Breast epithelium (tissue), 4 donors: ENCODE measurements at places on chromosomes 16 and 17. TPM values are rescaled to one million over a fixed set of nuclear protein-coding genes. Genes with fewer than 3 reads are reported as not detected.

The PGS1 gene
- 50.2 TPM for total RNA-seq

The SLC38A8 gene
- not detected for total RNA-seq

DNA sequence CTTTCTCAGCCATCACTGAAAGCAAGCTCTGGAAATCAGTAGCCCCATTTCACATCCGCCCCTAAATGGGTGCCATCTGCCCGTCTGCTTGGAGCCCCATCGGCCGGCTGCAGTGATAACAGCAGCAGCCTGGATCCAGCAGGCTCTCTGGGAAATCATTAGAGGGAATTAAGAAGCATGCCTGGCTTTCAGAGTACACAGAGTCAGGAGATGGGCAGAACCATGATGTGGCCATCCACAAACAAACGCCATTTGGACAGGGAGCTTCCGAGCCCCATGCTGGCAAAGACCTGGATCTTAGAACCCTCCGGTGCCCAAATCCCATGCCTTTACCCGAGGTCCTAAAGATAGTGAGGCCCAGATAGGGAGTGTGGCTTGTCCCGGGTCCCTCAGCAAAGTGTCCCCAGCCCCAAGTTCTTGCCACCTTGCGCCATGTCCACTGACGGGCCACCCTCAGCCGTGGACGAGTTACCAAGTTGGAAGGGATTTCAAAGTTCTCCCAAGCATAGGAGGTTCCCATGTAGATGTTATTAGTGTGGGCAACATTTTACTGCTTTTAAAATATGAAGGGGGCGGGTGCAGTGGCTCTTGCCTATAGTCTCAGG is 1.0 kb upstream of the LITAF start:
- no peak for DNase-seq

DNA sequence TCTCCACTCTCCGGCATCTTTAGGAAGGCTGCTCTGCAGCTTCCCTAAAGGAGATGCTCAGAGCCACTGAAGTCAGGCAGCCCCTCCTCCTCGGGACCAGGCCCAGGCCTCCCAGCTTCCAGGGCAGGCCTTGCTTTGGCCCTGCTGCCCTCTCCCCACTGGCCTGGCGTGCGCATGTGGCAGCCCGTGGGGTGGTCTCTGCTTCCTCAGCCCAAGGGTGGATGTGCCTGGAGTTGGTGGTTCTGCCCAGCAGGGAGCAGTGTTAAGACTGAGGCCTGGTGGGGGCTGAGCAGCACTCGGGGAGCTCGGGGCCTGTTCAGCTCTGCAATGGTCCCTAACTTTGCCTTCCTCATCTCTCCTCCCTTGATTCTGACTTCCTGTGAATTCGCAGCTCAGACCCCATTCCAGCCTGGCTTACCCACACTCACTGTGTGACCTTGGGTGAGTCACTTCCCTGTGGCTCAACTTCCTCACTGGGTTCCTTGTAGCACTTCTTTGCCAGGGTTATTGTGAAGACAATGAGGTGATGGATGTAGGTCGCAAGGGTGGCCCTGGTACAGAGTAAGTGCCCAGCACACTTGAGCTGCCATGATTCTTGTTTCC is 63.2 kb downstream of the NKD1 start:
- DNase-seq, result no peak

The CCL8 gene
- total RNA-seq, result 2.6 TPM

GRCh38 chr17:52297230-52298010 is 138.9 kb upstream of the CA10 start:
- DNase-seq, result no peak

The RPTOR gene
- 23.6 TPM for total RNA-seq

DNA sequence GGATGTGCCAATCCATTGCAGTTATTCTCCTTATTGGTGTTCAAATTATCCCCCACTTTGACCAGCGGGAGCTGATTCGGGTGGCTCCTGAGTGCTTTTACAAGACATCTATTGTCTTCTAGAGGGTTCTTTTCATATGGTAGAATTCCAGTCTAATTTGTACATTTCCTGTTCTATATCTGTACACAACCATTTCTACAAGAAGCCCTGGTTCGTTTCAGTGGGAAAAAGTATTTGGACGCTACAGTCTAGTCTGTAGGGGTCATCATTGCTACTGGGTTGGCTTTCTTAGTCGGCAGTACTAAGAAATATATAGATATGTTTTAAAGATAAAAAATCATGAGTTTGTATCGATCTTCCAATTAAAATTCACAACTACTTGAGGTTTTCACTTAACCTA is 262.6 kb downstream of the MAP2K6 start:
- DNase-seq, result no peak

DNA sequence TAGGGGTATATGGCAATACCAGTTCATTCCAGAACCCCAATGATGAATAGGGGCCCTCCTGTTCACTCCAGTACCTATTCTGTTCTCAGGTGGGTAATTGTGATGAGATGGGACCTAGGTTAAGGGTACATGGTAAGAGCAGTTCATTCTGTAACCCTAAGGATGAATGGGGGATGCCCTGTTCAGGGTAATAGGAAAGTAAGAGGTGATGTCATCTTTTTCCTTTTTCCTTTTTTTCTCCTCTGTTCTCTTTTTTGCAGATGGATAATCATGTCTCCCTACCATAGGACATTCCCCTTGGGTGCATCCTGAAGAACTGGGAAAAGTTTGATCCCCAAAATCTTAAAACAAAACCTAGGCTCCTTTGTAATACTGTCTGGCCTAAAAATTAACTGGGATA is 25.0 kb upstream of the SLC6A2 start:
- DNase-seq, result no peak

DNA sequence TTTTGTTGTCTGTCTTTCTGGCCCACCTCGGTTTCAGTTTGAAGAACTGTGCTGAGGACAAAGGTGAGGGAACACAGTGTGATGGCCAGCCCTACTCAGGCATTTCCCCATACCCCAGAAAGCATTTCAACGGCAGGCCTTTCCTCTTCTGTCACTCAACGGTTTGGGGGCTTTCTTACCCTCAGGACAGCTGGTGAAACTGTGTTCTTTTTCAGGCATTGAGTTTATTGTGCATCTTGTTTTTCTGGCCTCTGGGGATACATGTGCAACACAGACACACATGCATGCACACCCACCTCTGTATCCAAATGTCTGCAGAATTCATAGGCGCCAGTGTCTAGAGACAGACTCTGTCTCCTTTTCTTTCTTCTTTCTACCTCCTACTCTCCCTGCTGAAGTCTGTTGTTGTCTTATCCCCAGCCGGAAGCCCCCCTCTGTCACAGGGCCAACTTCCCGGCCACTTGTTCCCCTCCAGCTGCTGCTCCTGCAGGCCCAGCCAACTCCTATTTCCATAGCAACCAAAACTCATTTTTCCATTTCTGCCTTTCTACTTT is 17.0 kb downstream of the CHD9 start:
- no peak for DNase-seq

- no peak for DNase-seq
Observed at GRCh38 chr16:20298452-20298851, 28.9 kb downstream of the GP2 start.

- DNase-seq, result peak; percentile 95
Observed at GRCh38 chr16:19523559-19524355, at the start of gene CCP110. Gene CCP110, plus strand, starts transcription at chr16:19523942. Its CDS starts 3,940 bp downstream, at chr16:19527882.

DNA sequence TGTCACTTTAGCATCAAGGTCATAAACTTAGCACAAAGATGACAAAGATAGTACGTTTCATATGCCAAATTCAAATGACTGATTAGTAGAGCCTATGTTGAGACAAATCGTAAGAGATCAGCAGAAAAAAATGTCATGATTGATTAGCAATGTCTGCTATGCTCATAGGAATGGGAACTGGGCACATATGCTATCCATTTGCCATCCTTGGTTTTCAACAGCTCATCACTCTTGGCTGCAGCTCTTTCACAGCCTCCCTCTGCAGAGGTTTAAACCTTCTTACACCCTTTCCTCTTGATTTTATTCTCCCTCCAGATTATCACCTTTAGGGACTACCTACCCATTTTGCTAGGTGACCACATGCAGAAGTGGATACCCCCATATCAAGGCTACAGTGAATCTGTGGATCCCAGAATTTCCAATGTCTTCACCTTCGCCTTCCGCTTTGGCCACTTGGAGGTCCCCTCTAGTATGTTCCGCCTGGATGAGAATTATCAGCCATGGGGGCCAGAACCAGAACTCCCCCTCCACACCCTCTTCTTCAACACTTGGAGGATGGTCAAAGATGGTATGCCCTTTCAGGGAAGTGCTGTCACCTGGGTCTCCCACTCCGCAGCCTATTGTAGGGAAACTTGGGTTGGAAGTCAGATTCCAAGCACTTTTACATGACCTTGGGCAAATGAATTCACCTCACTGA is 16.2 kb downstream of the MPO start:
- DNase-seq, result no peak

GRCh38 chr17:45675012-45675411 is 109.1 kb upstream of the CRHR1 start:
- DNase-seq, result no peak

GRCh38 chr17:44417553-44417952 is 28.1 kb upstream of the ITGA2B start:
- no peak for DNase-seq
